Islet precursor cell (in vitro differentiated cells): ENCODE measurements at places on chromosomes 6 and 20.

GRCh38 chr6:24107294-24107693 lies 18.7 kb upstream of the NRSN1 start:
- DNase-seq: no peak

GRCh38 chr6:39947611-39948068 lies 13.4 kb upstream of the MOCS1 start:
- DNase-seq: no peak

DNA sequence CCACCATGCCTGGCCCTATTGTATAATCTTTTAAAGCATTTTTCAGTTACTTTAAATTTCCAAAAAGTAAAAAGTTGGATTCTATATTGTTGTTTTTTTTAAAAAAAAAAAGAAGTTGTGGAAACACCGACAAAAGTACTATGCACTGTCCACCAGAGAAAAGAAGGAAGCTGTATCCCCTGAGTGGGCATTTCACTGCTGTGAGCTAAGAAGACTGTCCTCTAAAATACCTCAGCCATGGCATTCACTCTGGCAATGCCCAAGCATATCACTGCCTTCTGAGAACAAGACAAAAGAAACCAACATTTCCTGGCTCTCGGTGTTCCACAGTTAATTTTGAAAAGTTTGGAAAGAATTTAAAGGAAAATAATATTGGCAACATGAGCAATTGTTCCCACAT lies 117.8 kb downstream of the IPCEF1 start:
- DNase-seq: no peak

- no peak for DNase-seq
These were observed 12.3 kb upstream of the MYB start for GRCh38 chr6:135168766-135169165.

DNA sequence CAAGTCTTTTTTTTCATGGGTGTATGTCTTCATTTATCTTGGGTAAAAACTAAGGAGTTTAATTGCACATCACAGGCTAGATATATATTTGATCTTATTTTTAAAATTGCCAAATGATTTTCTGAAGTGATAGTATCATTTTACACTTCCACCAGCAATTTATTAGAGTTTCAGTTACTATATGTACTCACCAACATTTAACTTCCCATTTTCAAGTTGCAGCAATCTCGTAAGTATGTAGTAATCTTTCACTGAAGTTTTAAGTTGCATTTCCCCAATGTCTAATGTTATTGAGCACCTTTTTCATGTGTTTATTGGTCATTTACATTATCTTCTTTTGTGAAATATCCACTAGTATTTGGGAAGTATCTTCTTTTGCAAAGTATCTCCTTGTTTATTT lies 277.4 kb upstream of the CNR1 start:
- no peak for DNase-seq

GRCh38 chr20:8855315-8855714 lies 213.6 kb upstream of the PLCB4 start:
- DNase-seq: no peak
